ENCODE measurements at places on chromosomes 4 and X.

DNA sequence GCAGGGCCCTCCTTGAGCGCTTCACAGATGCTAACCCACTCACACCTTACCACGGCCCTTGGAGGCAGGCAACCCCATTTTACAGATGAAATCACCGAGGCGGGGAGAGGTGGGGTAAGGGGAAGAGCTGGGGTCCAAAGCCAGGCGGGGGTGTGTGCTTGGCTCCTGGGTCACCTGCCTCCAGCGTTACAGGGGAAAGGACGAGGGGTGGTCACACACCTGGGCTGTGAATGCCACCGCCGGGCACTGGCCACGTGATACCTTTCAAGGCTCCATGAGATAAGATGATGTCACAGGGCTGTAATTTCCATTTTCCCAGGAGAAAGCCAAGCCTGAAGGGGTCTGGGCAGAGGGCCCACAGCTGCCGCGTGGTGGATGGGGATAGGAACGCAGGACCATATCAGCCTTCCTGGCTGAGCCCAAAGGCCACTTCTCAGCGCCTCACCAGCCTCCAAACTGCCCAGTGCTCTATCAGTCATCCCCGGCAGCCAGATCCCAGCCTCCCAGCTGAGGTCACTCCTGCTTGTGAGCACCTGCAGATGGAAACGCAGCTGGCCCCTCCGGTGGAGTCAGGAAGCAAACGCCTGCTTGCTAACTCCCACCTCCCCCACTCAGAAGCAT is 62.4 kb upstream of the CRMP1 start:
- no peak for DNase-seq

- DNase-seq: peak; percentile 51
Observed at GRCh38 chrX:130916636-130917422, 13.8 kb upstream of the ENOX2 start.

DNA sequence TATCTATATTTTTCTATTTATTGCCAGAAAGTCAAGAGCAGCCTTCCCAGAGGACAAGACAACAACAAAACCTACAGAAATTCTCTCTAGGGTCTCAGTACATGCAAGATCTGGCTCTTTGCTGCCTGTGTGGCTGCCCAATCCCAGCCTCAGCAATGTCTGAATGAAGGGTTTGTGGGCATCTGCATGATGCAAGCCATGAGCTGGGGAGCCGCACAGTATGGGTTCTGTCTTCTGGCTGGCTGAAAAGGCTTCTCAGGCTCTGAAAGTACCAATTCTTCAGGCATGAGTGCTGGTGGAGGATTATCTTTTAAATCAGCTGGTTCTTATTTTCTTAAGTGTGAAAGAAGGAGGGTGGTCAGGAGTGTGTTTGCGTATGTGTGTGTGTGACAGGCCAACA is 104.6 kb downstream of the PDGFRA start:
- no peak for DNase-seq

DNA sequence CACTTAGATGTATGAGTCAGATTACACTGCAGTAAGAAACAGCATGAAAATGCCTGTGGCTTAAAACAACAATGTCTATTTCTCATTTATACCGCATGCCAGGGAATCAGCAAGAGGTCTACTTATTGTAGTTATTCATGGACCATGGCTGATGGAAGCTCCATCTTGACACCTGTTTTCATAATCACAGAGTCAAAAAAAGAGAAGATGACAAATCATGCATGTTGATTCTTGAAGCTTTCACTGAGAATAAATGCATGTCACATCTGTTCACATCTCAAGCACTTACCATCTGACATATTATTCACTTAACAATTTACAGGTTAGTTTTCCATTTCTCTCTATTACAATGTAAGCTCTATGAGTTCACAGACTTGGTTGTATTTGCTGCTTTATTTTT is 194.2 kb upstream of the SLITRK2 start:
- DNase-seq: no peak

- DNase-seq: peak; percentile 0
Observed at GRCh38 chrX:29690061-29690460, 525.3 kb upstream of the MAGEB2 start.

- DNase-seq: peak; percentile 58
Observed at GRCh38 chrX:118652717-118653116, 74.7 kb upstream of the IL13RA1 start.

DNA sequence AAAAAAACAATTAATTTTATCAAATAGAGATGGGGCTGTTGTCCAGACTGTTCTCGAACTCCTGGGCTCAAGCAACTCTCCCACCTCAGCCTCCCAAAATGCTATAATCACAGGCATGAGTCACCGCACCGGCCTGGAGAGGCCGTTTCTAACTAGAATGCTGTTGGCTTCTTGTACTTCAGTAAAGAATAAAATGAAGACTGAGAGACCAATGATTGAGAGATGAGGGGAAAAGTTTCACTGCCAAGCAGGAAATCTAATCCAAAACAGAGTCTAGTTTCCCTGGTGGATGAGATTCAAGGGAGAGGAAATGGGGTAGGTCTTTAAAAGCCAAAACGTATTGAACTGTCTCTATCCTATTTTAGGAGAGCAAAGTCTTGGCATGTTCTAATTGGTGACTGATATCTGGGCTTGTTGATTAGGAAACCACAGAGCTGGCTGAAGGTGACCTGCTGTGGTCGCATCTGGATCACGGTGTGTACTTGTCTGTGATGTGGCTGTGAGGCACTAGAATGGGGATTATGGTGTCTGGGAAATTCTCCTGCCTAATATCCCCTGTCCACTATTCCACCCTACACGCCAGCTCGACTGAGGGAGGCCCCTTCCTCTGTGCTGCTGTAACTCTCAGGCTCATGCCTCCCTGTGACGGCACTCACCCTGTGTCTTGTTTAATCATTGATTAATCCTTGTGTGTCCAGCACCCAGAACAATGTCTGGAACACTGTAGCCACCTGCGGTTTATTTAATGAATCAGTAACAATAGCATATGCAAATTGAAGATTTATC is 15.0 kb upstream of the TRIM2 start:
- peak; percentile 49 for DNase-seq

DNA sequence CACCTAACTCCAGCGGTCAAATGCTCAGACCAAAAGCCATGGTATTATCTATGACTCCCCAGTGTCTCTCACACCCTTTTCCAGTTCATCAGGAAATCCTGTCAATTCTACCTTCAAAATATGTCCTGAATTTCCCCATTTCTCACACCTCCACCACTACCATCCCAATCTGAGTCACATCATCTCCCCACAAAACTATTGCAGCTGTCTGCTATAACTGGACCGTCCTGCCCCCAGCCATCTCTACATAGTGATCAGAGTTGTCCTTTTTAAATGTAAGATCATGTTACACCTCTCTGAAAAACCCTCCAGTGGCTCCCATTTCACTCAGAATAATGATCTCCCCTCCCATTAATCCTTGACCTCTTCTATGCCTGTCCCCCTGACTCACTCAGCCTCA is 6.8 kb upstream of the ODAPH start:
- DNase-seq: peak; percentile 13

DNA sequence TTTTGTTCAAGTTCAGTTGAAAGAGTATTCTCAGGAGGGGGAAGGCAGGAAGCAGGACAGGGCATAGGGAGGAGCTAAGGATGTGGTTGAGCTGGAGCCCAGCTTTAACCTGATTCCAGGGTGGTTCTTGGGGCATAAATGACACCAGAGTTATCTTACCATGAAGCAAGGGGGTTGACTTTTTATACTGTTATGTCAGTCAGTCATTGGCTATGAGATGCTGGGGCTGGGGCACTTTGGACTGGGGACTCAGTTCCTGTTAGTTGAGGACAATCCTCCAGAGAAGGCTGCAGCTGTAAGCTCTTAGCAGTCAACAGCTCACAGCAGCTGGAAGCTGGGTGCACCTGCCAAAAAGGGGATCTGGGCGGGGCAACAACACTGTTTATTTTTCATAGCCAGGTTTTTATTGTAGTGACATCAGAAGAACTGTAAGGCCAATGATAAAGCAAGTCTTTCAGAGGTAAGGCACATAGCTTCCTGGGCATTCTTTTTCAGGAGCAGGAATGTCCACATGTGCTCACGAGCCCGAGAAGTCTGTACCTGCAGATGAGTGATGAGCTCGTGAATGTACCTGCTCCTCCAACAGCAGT is 78.5 kb downstream of the MID1IP1 start:
- peak; percentile 83 for DNase-seq

- no peak for DNase-seq
Observed at GRCh38 chr4:97911236-97911906, 231.9 kb downstream of the STPG2 start.

DNA sequence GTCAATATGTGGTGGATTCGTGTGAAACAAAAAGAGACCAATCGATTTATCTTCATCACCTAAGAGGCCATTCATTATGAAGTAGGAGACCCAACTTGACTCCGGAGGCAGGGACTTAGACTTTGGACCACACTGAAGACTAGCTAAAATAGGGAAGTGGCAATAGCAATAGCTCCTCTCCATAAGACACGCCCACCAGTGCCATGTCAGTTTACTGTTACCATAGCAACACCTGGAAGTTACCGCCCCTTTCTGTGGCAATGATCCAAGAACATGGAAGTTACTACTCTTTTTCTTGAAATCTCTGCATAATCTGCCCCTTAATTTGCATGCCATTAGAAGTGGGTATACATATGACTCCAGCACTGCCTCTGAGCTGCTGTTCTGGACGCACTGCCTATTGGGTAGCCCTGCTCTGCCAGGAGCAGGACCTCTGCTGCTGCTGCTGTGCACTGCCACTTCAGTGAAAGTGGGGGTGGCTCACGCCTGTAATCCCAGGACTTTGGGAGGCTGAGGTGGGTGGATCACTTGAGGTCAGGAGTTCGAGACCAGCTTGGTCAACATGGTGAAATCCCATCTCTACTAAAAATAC is 163.2 kb downstream of the PRKX start:
- no peak for DNase-seq

DNA sequence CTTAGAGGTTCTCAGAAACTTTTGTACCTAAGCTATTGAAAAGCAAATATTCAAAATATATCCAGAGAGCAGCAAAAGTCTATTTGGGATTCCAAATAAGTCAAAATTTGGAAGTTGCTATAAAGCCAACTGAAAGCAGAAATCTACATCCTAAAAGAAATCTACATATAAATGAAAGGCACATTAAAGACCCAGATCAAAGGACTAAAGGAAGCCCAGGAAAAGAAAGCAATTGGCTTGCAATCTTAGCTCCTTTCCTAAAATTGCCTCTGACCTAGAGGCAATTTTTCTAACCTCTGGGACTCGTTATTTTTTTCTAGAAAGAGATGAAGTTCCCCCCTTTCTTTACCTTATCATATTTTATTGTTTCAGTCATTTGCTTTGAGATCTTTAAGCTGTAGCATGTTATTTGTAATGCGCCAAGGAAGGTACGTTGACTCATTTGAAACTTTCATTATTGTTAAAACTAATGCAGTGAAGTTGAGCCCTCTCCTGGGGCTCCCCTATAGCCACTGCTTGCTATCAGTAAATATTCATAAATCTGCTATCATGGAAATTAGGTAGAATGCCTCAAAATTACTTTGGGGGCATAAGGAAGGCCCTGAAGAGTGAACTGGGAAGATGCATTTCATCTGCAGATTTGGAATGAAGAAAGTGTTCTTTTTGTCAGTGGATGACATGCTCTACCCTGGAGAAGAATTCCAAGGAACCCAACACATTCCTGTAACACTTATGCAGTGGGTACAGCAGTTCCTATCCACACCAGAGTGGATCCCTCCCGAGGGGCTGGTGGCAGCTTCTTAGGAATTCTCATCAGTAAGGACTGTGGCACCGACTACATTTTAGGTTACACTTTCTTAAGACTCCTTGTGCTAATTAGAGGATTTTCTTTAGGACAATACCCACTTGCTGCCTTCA is 177.8 kb upstream of the IGFBP7 start:
- DNase-seq: no peak

DNA sequence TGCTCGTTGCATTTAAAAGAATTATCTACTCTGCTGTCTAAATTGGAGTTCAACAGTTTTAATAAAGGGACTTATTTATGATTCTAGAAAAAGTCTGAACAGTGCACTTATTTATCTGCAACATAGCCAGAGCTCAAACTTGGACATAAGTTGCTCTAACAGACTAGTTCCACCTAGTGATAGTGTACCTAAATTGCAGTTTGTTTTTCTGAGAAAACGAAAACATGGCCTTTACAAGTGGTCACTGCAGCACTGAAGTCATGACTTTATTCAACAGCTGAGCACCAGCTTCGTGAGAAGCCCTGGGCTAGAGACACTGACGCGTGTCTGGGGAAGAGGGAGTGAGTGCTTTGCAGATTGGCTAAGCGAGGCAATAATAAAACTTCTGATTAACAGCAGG is 77.3 kb upstream of the IGSF1 start:
- DNase-seq: no peak

DNA sequence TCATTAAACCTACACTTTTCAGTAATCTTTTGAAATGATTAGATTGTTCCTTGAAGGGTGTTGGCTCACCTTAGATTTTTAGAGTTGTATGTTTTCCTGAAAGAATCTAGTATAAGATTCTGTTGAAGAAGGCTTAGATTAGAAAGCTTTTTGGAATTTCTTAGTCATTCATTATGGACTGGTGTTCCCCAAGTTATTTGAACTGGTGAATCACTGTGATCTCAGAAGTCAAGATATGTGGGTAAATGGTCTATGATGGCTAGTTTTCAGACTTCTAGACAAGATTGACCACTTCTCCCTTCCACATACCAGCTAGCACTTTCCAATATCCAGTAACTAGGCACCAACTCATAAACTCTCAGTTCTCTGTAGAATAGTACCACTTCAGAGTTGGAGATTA is 138.1 kb downstream of the KDM6A start:
- DNase-seq: peak; percentile 48

GRCh38 chr4:147950841-147951240 is 219.0 kb downstream of the ARHGAP10 start:
- no peak for DNase-seq

DNA sequence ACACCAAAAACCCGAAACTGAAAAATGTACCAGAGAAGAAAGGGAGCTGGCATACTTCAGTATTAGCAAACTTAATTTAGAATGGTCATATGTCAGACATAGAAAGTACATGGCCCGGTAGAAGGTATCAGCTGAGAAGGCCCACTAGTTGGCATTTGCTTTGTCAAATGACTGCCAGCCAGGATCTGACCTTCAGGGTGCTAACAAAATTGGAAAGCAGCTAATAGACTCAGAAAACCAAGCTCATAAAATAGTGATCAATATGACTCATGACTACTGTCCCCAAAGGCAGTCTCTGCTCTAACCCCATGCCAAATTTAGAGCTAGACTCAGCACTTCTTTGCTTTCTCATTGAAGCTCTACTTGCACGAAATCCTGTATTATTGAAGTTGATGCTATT is 342.7 kb downstream of the PDGFC start:
- DNase-seq: no peak

- DNase-seq: no peak
Observed at GRCh38 chr4:47550899-47551548, 65.9 kb downstream of the ATP10D start.

- peak; percentile 77 for DNase-seq
Observed at GRCh38 chr4:55503169-55503568, 43.5 kb downstream of the CLOCK start.

- no peak for DNase-seq
Observed at GRCh38 chr4:63222466-63222865, 1186.8 kb downstream of the TECRL start.

DNA sequence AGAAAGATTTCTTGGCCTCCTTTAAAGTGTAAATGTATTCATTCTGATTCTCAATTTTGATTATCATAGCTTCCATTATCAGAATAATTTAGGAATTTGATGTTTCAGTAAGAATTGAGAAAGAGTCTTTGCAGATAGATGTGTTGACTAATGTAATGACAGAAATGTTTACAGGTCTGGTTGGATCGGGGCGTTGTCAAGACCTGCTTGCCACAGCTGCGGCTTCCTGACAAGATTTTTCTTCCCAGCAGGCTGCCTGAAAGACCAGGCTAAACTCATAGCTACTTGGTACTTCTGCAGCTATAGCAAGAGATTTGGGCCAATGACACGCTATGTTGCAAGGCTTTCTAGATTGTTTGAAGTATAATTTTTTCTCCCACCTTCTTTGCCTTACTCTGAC is 91.5 kb upstream of the ANKRD50 start:
- peak; percentile 76 for DNase-seq

All from epithelial cell of esophagus (primary cell).